ENCODE measurements at places on chromosomes 2 and 18.
A peak's percentile ranks its signal among the peaks of the same experiment; 100 is the strongest.

GRCh38 chr2:205473791-205474190, 208.5 kb upstream of the NRP2 start:
- DNase-seq = no peak

GRCh38 chr2:176268976-176269318, 295 bp upstream of the MTX2 start:
- no peak for DNase-seq

DNA sequence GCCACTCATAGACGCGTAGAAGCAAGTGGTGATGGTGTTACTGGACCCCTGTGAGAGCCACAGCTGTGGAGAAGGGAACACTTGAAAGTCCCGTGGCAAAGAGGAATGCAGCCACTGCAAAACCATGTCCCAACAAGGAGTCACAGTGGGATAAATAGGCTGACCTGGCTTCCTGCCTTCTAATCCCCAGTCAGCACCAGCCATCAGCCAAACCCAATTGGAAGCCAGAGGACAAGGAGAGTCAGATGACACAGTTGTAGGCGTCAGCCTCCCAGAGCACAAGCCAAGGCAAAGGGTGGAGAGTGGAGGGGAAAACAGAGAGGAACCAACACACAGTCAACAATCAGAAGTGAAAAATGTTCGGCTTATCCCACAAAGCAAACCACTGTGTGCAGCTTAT, 5.5 kb upstream of the CYBRD1 start:
- no peak for DNase-seq

DNA sequence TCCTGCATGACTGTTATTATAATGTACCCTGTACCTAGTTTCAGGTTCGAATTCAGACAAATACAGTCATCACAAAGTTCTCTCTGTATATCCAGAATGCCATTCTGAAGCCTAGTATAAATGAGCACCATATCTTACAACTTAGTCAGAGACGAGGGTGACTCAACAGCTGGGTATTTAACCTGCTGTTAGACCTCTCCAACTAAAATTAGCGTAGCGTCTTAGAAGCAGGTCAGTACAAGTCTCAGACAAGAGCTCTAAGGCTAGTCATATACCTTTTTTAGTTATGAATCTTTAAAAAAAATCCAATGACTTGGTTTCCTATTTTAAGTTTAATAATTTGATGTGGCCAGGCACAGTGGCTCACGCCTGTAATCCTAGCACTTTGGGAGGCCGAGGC, 74.1 kb downstream of the CABYR start:
- DNase-seq = peak; percentile 91

DNA sequence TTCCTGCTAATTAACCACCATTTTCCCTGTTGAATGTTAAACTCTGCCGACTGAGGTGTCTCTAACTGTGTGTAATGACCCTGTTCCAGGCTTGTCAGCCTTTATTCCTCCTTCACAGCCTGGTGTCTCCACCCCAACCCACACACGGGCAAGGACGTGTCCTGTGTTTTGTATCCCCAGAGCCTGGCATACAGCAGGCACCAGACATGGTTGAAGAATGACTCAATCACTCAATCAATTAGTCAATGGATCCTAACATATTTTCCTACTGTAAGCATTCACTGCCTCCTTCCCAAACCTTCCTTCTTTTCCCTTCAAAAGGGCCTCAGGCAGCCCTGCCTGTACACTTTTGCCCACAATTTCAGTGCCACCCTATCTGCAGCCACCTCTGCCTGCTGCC, 2.7 kb upstream of the TNS1 start:
- DNase-seq = peak; percentile 56

DNA sequence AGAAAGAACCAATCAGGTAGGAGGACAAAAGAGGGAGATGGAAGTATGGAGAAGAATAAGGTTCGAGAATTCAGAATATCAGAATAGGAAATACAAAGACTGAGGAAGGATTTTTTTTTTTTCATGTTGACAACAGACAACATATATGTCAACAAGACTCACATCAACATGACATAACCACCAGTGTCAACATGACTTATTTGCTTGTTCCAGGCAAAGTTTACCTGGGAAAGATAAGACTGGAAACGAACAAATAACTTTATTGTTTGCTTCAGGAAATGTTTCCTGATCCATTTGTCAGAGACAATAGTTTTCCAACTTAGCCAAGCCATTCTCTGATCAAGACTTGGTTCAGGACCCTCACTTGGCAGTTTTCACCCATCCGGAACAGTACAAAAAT, 321.9 kb upstream of the NETO1 start:
- DNase-seq = no peak

DNA sequence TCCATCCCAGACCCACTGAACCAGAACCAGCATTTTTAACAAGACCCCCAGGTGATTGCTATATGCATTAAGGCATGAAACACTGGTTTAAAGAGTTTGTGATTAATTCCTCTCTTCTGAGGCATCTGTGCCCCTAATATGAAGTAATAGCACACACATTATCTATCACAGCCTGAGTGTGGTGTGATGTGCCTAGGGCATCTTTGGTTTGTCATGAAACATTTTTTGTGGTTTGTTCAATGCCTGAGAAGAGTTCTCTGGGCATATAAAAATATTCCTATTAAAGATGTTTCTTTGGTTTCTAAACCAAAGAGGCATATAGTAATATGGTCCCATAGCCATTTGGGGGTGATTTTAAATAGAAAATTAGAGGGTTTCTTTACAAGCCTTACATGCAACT, 221.7 kb upstream of the SPOPL start:
- DNase-seq = peak; percentile 65

DNA sequence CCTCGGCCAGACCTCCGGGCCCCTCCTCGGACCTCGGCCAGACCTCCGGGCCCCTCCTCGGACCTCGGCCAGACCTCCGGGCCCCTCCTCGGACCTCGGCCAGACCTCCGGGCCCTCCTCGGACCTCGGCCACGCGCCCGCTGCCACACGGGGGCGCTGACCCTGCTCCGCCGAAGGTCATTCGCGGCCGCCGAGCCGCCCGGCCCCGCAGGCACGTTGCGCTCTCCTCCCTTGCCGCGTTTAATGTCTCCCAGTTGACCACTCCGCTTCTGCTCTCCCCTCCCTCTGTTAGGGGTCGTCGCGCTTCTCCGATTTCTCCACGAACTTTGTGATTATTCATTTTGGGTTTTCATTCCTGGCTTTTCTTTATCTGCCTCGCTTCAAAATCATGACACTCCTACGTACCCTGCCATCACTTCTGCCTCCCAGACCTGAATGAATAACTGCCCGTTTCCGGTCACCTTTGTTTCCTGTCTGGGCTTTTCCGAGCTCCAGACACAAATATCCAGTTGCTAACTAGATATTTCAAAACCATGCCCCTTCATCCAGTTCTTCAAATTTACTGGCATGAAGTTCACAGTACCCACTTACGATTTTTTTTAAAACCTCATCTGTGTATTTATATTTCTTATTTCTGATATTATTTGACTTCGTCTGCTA, 14.8 kb upstream of the COLEC12 start:
- no peak for DNase-seq

GRCh38 chr2:36466135-36466534, 110.6 kb downstream of the CRIM1 start:
- DNase-seq = no peak

DNA sequence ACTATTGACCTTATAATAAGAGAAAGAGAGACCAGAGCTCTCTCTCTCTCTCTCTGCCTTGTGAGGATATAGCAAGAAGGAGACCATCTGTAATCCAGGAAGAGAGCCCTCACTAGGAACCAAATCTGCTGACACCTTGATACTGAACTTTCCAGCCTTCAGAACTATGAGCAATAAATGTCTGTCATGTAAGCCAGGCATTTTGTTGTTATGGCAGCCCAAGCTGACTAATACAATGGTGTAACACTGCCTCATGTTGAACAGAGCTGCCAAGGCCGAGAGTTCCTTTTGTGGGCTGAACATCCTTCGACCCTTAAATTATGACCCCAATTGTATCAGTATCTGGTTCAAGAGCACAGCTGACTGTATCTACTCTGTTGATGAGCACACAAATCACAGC, 108.0 kb downstream of the LRRC30 start:
- DNase-seq = no peak

- peak; percentile 45 for DNase-seq
These were observed 119.2 kb downstream of the ANKRD44 start for GRCh38 chr2:197191177-197191939.

DNA sequence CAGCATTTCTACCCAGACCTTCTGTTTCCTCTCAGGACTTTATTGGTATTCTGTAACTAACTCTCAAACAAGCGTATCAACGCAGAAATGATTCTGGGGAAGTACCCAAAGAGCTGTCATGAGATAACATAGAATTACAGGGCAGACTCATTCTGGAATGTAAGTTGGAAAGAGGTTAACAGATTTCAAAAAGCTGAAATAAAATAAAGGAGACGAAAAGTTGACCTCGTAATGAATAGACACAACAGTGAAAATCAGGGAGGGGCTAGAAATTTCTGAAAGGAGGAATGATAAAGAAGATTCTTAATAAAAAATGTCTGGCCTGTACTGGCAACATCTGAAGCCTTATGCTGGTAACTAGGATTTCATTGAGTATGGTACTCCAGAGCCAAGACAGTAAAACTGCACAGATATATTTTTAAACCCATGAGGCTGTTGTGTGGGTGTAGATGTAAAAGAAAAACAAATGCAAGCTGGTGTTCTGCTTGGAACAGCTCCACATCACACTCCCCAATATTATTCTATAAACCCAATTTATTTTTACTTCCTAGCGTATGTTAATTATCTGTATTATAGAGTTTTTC, 23.9 kb downstream of the RBMS1 start:
- no peak for DNase-seq

GRCh38 chr2:53829273-53829979, 30.3 kb downstream of the GPR75 start:
- no peak for DNase-seq

Data from EH (cell line).